ENCODE measurements at places on chromosomes 5 and 9.

DNA sequence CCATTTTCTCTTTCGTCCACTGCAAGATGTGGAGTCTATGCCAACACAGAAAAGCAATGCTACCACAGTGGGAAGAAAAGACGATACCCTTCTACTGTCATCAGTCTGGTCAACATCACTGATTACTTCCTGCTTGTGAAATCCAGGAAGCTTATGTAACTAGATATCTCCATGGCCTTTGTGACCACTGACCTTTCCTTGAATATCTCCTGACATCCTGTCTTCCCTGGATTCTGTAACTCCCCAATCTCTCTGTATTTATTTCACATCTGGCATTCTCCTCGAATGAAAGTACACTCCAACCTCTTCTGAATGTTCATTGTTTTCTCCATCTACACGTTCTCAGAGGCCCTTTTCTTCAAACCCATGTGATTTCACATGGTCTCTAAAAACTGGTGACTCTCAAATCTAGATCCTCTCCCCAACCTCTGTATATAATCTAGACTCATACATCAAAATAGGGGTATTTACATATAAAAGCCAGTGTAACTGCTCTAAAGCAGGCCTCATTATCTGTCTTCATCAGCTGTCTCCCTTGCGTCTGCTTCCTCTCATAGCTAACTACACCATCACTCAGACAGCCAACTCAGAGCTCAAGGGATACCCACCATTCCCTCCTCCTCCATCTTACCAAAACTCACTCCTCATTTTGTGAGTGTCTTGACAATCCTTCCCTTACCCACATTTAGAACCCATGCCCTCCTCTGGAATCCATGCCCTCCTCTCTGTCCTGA is 156.8 kb downstream of the SEMA5A start:
- DNase-seq, result no peak

- DNase-seq, result no peak
Measured at GRCh38 chr9:104302775-104303174, 201.3 kb upstream of the OR13F1 start.

- no peak for DNase-seq
Measured at GRCh38 chr5:30871196-30871595, 322.3 kb upstream of the CDH6 start.

GRCh38 chr9:121326130-121326838 is 43.8 kb downstream of the STOM start:
- DNase-seq, result peak; percentile 89

DNA sequence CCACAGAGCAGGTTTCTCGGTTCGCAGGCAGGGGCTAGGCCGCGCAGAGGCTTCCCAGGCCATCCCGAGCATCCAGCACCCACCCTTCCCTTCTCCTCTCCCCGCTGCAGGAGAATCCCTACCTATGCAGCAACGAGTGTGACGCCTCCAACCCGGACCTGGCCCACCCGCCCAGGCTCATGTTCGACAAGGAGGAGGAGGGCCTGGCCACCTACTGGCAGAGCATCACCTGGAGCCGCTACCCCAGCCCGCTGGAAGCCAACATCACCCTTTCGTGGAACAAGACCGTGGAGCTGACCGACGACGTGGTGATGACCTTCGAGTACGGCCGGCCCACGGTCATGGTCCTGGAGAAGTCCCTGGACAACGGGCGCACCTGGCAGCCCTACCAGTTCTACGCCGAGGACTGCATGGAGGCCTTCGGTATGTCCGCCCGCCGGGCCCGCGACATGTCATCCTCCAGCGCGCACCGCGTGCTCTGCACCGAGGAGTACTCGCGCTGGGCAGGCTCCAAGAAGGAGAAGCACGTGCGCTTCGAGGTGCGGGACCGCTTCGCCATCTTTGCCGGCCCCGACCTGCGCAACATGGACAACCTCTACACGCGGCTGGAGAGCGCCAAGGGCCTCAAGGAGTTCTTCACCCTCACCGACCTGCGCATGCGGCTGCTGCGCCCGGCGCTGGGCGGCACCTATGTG is 36.1 kb downstream of the NTNG2 start:
- DNase-seq, result no peak

- no peak for DNase-seq
Measured at GRCh38 chr9:77523891-77524290, 124.2 kb downstream of the GNA14 start.

DNA sequence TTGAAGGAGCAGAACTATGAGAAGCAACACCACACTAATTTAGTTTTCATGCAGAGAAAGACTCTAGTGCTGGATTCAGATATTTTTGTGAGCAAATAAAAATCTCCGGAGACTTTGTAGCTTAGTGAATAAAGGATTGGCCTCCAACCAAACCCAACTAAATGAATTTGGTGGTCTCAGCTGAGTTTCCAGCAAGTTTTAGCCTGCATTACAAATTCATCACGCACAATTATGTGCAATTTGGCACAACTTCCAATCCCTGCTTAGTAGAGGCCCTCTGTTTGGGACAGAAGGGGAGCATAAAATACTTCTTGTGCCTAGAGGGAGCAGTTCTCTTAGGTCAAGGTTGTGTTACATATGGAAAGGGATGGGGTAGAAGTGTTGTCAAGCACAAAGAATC is 112.3 kb upstream of the ADAMTSL1 start:
- DNase-seq, result no peak

GRCh38 chr5:132471151-132471907 is 19.2 kb downstream of the IRF1 start:
- DNase-seq, result no peak

GRCh38 chr9:112867275-112867991 is 23.2 kb downstream of the SLC46A2 start:
- peak; percentile 72 for DNase-seq

GRCh38 chr5:165134155-165134554 is 1628.7 kb downstream of the MAT2B start:
- DNase-seq, result no peak

DNA sequence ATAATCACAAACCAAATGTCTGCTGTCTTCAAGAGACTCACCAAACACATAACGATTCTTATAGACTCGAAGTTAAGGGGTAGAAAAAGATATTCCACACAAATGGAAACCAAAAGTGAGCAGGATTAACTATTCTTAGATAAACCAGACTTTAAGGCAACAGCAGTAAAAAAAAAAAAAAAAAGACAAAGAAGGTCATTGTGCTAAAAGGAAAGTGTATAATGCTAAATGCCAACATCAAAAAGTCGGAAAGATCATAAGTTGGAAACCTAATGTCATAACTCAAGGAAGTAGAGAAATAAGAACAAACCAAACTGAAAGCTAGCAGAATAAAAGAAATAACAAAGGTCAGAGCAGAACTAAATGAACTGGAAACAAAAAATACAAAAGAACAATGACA is 714.6 kb downstream of the SEMA5A start:
- no peak for DNase-seq

- DNase-seq, result no peak
Measured at GRCh38 chr5:57684299-57684702, 201.7 kb upstream of the ACTBL2 start.

DNA sequence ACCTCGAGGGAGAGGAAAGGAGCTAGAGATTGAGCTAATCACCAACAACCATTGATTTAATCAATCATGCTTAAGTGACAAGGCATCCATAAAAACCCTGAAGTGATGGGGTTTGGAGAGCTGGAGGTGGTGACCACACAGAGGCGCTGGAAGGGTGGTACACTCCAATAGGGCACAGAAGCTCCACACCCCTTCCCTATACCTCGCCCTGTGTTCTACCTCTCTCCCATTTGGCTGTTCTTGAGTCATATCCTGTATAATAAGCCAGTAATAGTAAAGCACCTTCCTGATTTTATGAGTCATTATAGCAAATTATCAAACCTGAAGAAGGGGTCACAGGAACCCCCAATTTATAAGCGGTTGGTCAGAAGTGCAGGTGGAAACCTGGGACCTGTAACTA is 18.3 kb downstream of the ACTL7B start:
- no peak for DNase-seq

DNA sequence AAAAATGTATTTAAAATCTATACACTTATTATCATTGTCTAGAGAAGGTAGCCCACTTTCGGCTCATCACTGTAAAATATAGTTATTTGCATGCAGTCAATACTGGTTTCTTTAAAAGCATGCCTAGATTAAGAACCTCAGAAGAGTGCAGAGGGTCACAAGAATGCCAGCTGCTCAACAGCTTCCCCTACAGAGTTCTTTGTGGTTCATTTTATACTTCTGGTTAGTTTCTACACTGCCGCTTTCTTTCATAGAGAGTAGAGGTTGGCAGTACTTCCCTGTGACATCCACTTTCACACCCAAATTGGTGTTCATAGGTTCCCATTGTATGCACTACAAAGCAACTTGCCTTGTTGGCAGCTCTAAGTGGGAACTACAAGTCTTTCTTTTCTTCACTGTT is 137.3 kb downstream of the KIAA0825 start:
- DNase-seq, result no peak

DNA sequence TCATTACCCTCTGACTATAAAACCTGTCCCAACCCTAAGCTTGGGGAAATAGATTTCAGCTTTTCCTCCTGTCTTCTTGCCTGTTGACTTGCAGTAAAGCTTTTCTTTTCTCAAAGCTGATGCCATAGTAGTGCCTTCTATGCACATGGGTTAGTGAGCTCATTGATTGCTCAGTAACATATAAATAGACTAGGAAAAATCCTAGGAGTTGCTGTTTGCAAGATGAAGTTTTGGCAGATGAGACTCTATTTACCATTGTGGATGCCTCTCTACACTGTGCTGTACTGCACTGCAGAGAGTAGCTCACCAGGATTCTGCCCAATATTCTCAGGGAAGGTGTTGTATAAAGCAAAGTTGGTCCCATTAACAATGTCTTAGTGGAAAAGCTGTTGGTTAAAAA is 262.7 kb upstream of the CD180 start:
- DNase-seq, result no peak

- peak; percentile 57 for DNase-seq
Measured at GRCh38 chr9:34254141-34254913, 74.7 kb downstream of the KIF24 start.

DNA sequence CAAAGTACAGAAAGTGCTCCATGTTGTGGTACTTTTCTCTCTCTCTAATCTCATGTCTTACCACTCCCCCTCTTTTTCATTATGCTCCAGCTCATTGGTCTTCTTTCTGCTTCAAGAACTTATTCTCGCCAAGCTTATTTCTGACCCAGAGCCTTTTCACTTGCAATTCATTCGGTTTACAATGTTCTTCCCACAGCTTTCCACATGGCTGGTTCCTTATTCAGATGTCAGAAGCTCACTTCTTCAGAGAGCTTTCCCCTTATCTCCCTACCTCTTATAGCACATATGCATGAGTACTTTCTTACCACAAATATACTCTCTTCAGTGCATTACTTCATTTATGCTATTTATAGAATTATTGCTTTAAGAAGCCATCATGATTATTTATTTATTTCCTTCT is 338.8 kb upstream of the ATP10B start:
- no peak for DNase-seq

DNA sequence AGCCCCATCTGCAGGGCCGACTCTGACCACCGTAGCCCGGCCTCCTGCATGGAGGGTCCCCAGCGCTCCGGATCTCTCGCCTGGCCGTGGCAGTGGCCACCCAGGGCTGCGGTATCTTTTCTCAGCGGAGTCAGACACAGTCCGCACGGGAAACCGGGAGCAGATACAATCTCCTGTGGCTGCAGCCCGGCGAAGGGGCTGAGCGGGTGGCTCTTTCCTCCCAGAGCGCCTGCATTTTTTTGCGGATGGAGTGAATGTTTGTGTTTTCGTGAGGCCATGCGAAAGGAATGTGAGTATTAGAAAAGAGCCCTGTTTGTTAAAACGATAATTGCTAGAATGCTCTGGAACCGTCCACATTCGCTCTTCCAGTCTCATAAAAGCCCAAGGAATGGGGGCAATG is 53.4 kb upstream of the PTCH1 start:
- peak; percentile 20 for DNase-seq

GRCh38 chr5:1593903-1594356 is 70.2 kb upstream of the LPCAT1 start:
- no peak for DNase-seq

GRCh38 chr5:33433303-33434240 is 7.2 kb upstream of the TARS1 start:
- no peak for DNase-seq

- no peak for DNase-seq
Measured at GRCh38 chr5:72273547-72273946, 46.5 kb downstream of the MRPS27 start.

GRCh38 chr5:159010661-159011442 is 88.9 kb downstream of the EBF1 start:
- DNase-seq, result no peak

DNA sequence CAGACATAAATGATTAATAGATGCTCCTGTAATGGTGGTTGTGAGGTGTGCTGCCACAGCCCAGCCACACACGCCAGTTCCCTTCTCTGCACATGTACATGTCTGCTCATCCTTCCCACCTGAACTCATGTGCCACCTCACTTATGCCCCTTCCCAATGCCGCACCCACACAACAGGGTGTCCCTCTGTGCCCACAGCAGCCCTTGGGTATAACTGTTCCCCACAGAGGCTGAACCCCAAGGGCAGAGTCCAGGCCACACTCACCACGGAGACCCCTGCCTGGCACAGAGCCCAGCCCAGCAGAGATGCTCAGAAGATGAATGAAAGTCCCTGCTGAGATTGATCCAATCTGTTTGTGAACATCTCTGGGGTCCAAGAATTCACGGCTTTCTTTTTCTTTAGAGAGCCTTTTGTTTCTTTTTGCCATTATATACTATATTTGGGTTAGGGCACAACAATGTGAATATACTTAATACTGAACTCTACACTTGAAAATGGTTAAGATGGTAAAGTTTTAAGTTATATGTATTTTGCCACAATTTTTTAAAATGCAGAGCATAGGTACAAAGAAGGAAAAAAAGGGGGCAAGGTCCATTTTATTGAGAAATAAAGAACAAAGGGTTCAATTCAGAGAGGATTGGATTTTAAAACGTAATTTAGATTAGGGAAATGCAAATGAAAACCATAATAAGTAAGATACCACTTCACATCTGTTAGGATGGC is 29.6 kb downstream of the IRF1 start:
- no peak for DNase-seq

GRCh38 chr9:121826711-121827110 is 175.3 kb downstream of the DAB2IP start:
- DNase-seq, result no peak

DNA sequence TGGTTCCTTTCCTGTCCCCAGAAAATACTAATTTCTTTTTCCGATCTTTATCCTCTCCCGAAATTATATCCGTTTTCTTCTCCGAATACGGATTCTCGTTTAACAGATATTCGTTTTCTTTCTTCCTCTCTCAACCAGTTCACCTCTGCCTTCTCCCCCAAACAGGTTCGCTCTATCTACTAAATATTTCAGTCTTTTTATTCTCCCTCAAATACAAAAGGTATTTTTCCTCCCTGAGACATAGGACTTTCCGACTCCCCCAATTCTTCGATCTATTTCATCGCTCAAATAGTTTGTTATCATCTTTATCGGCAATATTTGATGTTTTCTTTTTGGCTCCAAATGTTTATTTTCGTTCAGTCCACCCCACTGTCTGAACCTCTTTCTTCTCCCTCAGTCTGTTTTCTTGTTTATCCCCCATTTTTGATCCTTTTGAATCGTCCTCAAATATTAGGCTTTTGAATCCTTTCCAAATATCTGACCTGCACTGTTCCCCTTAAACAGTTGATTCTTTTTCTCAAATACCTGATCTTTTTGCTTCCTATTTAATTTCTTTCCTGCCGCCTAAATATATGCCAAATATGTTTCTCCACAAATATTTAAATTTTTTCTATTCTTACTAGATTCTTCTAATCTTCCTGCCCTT is 4.4 kb downstream of the PITX1 start:
- no peak for DNase-seq

Measured in GM04503 (cell line).